ENCODE measurements at places on chromosomes 7 and 10. TPM values are rescaled to one million over a fixed set of nuclear protein-coding genes. Genes with fewer than 3 reads are reported as not detected.

The DOCK4 gene
- total RNA-seq: 65.7 TPM

The PCLO gene
- 0.32 TPM for total RNA-seq

The SPDYE6 gene
- total RNA-seq: not detected

The LOXL4 gene
- 93.3 TPM for total RNA-seq

The ICA1 gene
- total RNA-seq: 0.12 TPM

The PTF1A gene
- total RNA-seq: not detected

The SMO gene
- total RNA-seq: 11.7 TPM

The NCF1 gene
- not detected for total RNA-seq

The DCLRE1A gene
- total RNA-seq: 3.9 TPM

The MOGAT3 gene
- total RNA-seq: not detected

The TMEM273 gene
- total RNA-seq: not detected

The LRRC18 gene
- not detected for total RNA-seq

The CCL24 gene
- not detected for total RNA-seq

The LIPN gene
- total RNA-seq: not detected

The EBF3 gene
- total RNA-seq: 2.7 TPM

The TBL2 gene
- 95.7 TPM for total RNA-seq

The SLC39A12 gene
- not detected for total RNA-seq

The C7orf57 gene
- total RNA-seq: 0.24 TPM
